ENCODE measurements at places on chromosomes 13 and 19.
A peak's percentile ranks its signal among the peaks of the same experiment; 100 is the strongest.

DNA sequence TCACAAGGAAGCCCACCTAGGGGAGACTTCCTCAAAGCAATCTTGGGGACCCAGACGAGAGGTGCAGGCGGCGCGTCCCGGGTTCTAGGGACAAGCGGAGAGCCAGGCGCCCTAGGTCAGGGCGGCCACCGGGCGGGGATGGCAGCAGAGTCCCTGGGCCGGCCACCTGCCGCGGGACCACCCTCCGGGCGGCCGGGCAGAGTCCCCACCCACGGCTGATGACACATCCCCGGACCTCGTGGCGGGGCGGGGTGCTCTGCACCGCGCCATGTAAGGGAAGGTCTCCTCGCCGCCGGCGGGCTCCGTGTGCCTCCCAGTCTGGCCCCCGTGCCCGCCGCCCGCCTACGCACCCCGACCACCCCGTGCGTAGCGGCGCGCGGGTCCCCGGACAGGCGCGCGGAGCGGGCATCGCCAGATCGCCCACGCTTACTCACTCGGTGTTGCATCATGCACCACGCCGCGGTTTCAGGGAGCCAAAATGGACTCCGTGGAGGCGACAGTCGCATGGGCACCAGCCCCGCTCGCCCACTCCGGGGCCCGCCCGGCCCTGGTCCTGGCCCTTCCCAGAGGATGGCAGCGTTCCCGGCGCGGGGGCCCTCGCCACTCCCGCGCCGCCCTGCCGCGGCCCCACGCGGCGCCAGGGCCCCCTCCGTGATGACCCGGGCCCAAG lies 643 bp downstream of the SLC7A1 start:
- no peak for DNase-seq

DNA sequence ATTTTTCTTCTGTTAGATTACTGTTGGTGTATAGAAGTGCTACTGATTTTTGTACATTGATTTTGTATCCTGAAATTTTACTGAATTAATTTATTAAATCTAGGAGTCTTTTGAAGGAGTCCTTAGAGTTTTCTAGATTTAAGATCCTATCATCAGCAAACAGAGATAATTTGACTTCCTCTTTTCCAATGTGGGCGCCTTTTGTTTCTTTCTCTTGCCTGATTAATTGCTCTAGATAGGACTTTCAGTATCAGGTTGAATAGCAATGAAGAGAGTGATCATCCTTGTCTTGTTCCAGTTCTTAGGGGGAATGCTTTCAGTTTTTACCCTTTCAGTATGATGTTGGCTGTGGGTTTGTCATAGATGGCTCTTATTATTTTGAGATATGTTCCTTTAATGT lies 5.6 kb upstream of the CD33 start:
- no peak for DNase-seq

GRCh38 chr19:13796301-13797057 lies 1.2 kb downstream of the ZSWIM4 start:
- DNase-seq, result no peak

- DNase-seq, result no peak
Observed at GRCh38 chr13:60135344-60135743, 28.4 kb downstream of the DIAPH3 start.

GRCh38 chr13:95296326-95296925 lies 4.8 kb downstream of the ABCC4 start:
- DNase-seq, result no peak

DNA sequence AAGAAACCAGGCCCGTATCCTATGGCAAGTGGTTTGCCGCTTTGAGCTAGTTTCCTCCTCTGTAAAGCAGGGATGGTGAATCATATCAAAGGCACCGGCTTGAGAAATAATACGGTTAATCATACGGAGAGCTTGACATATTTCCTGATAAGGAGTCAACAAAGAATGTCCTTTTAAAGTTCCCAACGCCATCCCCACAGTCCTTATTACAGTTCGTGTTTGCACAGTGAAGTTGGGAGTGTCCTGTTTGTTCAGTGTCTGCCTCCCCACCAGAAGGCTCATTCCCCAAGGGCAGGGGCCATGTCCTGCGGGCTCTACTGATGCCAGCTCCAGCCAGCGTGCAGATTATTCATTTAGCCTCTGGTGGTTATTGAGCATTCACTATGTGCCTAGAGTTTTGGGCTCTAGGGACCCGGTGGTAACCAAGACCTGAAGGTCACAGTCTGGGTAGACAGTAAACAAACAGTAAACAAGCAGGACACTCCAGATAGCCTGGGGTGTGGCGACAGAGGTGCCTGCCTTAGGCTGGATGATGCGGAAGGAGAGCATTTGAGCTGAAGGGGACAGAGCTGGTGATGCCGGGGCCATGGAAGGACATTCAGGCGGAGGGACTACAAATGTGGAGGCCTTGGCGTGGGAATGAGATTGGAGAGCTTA lies 6.3 kb downstream of the GRAMD1A start:
- no peak for DNase-seq

DNA sequence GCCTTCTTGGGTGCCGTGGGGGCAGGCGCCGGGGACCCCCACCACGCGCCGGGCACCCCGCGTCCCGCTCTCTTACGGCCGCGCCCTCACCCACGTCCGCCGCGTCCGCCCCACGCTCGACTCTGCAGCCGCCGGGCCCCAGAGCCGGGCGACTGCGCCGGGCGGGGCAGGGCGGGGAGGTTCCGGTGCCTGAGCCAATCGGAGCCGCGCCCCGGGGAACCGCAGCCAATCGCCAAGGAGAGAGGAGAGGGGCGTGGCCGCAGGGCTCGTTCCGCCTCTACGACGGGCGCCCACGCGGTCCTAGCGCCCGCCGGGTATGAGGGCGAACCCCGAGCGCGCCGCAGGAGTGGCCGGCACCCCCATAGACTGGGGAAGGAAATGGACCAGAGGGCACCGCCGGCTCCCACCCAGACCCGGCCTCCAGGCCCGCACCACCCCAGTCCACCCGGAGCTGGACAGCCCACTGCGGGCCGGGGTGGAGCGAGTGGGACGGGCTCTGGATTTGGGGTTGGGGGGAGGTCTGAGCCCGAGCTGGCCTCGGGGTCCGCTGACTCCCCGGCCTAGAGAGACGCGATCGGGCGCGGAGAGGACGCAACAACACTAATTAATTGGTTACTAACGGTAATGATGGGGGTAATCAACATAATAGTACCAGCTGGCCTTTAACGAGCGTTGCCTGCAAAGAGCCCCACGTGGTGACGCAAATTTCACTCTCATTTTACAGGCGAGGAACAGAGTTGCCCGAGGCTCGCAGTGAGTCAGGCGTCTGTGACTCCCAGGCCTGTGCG lies at the start of gene MFSD12:
Gene MFSD12, minus strand, starts transcription at position 126 of the 788 bp plus-strand sequence. CDS start 183 bp downstream, outside the sequence.
- DNase-seq, result peak; percentile 89

- DNase-seq, result no peak
Observed at GRCh38 chr19:30109565-30109964, 167.5 kb downstream of the URI1 start.

- no peak for DNase-seq
Observed at GRCh38 chr13:64438084-64438483, 2792.1 kb downstream of the PCDH9 start.

DNA sequence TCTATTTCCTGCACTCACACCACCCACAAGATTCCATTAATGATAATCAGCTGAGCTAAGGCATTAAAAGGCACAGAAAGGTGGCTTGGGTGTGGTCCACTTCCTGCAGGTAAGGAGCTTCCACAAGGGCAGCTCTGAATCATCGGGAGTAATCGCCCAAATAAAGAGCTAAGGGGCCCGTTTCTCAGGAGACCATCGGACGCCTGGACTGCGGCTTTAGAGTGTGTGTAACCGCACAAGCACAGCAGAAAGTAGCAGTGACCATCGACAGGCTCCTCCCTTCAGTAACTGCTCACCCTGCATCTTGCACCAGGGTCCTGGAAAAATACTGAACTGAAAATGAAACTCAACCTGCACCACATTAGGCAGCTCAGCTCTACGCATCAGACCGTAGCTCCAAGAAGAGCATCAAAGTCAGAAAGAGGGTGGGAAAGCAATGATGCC lies 6.0 kb downstream of the STK24 start:
- DNase-seq, result no peak

DNA sequence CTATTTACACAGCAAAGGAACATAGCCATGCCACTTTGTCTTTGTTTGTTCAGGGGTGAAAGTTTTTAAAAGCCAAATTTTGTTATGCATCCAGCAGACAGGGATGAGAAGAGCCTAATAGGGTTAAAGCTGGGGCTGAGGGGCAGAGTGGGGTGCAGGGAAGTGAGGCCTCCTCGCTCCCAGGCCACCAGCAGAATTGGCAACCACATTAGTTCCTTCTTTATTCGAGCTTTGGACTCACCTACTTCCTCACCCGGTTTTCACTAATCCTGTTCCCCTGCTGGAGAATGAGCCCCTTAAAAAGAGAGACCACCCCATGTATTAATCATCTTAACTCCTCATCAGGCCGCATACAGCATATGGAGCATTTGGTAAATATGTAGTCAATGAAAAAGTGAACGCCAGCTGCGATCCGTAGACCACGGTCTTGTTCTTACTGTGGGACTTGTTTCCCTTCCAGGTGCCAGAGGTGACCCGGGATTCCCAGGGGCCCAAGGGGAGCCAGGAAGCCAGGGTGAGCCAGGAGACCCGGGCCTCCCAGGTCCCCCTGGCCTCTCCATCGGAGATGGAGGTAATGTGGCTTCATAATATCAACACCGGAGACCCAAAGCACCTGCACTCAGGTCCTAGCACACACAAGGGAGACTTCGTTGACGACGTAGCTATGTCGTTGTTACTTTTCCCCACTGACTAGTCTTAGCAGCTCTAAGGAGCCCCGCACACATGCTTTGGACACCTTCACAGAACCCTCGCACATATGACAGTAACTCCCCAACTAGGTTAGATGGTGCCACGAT lies 112.1 kb downstream of the RAB20 start:
- no peak for DNase-seq

- no peak for DNase-seq
Observed at GRCh38 chr13:114115191-114115671, 17.2 kb downstream of the RASA3 start.

DNA sequence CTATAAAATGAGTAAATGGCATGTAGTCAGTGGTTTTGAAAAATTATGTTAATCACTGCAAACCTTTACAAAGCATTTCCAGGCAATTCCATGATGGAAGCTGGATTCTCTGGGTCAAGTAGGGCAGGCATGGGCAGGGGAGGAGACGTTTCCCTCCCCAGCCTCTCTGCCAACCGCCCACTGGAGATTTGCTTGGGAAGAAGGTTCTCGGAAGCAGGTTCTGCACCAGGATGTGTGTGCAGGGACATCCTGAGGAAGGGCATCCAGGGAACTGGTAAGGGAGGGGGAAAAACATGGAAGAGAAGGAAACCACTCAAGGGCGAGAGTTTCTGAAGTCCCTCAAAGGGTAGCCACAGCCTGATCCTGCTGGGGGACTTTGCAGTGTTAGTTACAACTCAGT lies 469.1 kb downstream of the TSHZ3 start:
- no peak for DNase-seq

DNA sequence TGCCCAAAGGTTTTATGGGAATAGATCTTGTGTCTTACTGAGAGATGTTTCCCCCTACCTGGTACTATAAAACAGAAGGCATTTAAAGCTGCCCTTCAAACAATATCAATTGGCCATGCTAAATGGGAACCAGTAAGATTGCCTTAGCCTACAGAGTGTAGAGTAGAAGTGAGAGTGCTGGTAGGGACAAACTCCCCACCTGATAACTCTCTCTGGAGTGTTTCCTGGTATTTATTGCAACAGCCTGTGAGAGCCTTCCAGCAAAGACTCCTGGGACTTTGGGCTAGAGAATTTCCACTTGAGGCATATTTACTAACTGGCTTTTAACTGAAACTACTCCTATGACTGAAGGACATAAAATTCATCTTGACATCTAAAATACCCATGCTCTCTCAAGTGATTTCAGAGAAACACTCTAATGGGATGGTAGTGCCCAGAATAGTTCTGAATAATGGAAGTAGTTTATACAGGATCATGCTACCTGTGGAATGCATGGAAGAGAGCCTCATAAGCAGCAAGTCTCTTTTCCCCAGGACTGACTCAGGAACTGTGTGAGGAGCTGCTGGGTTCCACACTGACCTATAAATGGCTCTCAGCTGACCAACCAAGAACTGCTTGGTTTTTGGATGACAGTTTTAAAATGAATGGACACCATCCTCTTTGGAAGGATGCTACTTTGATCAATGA lies 132.7 kb upstream of the SLITRK5 start:
- no peak for DNase-seq

- no peak for DNase-seq
Observed at GRCh38 chr13:100203696-100204367, 114.9 kb downstream of the PCCA start.

- DNase-seq, result no peak
Observed at GRCh38 chr13:106423530-106423929, 111.9 kb downstream of the EFNB2 start.

DNA sequence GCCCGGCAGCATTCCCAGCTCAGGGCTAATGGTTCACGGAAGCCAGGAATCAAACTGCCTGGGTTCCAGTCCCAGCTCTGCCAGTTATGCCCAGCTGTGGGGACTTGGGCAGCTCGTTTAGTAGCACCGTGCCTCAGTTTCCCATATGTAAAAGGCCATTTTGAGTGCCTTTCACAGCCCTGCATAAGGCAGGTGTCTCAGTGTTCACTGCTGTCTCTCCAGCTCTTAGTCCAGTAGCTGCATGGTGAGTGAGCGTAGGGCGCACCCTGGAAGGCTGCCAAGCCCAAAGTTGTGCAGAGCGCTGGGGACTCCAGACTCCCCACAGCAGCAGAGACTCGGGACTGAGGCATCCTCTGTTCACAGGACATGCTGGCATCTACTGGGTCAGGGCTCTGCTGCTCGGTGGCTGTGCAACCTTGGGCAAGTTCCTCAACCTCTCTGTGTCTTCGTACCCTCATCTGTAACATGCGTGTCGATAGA lies 5.5 kb downstream of the RPL28 start:
- no peak for DNase-seq

GRCh38 chr13:49561062-49561410 lies 24.3 kb downstream of the RCBTB1 start:
- no peak for DNase-seq

DNA sequence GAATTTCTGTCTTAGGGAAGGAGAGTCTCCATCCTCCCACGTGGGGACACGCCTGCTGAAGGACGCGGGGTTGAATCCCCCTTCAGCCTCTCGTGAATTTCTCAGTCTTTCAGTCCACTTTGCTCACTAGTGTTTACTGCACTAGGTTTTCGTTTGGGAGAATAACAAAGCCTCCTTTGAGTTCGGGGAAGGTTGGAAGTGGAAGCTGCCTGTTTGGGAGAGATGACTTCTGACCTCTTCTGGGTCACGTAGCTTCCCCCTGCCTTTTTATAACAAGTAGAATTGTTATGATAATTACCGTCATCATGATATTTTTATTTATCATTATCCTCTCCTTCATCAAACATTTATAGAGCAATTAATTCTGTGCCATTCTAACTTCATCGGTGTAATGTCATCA lies 60.7 kb downstream of the ATP11A start:
- DNase-seq, result no peak

Measured in KG1 (cell line).